Stimulated activated CD4-positive, alpha-beta T cell treated with anti-CD3 and anti-CD28 coated beads, Interleukin-12 subunit alpha, Interleukin-12 subunit beta, amount 100 ng/mL, for 24 hours (primary cell): ENCODE measurements at places on chromosomes 6 and 20.

DNA sequence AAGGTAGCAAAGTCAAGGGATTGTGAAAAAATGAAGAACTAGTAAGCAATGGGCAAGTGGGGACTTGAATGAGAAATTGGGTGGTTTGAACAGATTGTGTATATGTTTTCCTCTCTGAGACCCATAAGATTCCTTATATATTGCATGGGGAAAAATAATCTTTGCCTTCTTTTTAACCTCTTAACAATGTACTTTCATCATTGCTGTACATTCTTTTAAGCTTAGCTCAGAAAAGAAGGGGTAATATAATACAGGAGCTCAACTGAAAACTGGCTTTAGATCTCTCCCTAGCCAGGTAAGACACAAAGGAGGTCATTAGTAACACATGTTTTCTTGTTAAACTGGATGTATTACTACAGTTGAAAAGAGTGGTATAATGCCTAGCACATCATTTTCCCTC is 287.2 kb downstream of the RNF144B start:
- DNase-seq, result no peak

- DNase-seq, result no peak
These were observed 521.2 kb upstream of the IMPG1 start for GRCh38 chr6:76593668-76594067.

DNA sequence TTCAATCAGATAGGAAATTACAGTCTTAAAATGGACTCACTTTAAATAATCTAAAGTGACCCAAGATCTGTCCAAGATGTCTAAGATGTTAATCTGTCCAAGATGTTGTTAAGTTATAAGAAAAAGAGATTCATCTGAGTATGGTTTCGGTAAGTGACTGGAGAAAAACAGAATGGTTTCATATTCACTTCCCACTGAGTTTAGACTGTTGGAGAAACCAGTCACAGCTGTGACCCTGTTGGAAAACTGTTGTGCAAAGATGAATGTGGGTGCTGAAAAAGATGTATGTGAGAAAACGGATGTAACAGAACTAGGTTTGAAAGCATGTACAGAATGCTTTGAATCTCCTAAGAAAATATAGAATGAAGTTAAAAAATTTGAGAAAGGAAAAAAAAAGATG is 325.9 kb downstream of the COL12A1 start:
- no peak for DNase-seq

DNA sequence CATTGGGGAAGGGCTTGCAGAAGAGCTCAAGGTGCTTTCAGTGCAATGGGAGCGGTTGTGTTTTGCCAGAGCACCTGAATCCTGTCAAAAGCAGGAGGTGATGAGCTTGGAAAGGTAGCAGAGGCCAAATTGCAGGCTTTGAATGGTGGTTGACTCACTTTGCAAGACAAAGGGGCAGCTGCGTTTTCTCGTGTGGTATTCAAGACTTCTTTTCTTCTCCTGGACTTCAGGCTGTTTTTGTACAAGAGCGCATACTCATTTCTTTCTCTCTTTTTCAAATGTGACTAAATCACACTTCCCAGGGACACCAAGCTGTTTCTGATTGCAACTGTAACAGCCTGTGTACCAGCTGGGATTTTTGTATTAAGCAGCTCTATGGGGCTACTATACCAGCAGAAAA is 32.3 kb downstream of the GHRH start:
- no peak for DNase-seq

GRCh38 chr20:53655625-53656292 is 62.1 kb upstream of the ZNF217 start:
- no peak for DNase-seq

DNA sequence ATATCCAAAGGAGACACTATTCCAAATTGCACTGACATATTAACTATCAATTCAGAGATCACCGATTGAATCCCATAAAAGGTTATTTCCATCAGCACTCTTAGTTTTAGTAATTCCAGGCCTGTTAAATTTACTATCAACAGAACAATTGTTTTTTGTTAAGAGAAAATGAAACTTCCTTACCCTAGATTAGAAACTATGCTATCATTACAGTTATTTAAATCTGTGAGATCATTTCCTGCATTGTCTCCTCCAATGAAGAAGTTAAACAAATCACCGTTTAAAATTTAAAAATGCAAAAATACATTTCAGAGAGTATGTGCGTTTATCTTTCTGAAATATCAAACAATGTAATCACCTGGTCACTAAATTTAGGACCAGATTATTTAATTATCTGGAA is 57.5 kb downstream of the HIVEP2 start:
- DNase-seq, result no peak

- no peak for DNase-seq
These were observed 33.7 kb upstream of the ADGRF1 start for GRCh38 chr6:47075741-47076421.

DNA sequence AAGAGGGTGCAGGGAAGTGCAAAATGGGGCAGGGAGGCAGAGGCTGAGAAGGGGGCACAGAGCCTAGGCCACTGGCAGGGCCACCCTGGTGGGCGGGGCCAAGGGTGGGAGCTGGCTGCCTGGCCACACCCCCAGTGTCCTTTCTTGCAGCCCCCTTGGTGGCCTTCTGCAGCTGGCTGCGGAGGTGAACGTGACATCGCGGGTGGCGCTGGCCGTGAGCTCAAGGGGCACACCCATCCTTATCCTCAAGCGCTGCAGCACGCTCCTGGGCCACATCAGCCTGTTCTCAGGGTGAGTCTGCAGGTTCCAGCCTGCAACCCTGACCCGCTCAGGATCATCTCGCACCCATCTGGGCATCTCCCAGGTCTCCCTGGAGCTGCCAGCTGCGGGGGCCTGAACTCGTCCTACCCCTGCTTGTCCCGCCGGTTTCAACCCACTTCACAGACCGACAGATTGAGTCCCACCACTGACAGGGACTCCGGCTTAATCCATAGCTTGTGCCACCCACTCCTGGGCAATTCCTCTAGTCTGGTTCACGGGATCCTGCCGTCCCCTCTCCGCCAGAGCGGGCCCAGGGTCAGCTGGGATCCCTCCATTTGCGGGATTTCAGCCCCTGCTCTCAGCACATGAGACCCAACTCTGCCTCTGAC is 6.2 kb downstream of the BPIFB3 start:
- DNase-seq, result no peak

GRCh38 chr6:157263881-157264397 is 59.4 kb downstream of the TMEM242 start:
- no peak for DNase-seq

- DNase-seq, result no peak
These were observed 4.9 kb downstream of the ELMO2 start for GRCh38 chr20:46401478-46401860.

DNA sequence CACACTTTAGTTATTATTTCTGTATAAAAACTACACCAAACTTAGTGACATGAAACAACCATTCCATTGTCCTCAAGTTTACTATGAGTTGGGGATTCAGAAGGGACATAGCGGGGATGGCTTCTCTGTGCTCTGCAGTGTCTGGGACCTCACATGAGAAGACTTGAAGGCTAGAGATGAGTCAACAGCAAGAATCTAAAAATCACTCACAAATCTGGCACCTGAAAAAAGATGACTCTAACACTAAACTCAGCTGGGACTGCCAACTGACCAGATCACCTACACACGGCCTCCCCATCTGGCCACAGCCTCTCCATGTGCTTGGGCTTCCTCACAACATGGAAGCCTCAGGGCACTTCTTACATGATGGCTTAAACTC is 63.0 kb upstream of the EYA2 start:
- no peak for DNase-seq

GRCh38 chr20:49420292-49420691 is 62.2 kb downstream of the KCNB1 start:
- DNase-seq, result no peak
